GM12878 (cell line): ENCODE measurements at places on chromosomes 2 and 18.

DNA sequence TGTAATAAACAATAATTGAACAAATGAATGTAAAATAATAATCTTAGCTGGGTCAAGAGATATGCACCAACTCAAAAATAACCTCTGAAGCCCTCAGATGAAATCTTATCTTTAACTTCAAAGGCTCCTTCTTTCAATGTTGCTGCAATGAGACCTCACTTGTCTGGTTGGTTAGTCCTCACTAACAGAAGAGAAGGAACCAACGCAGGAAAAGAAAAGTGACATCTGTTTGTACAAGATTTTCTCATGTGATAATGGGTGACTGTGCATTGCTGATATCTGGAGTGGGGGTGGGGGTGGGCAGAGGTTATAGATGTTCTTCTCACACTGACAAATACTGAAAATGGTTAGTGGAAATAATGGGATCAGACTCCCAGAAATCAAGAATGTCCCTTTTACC lies 2.6 kb downstream of the SCN7A start:
- no peak for DNase-seq

GRCh38 chr2:69828938-69829255 lies 563 bp upstream of the GMCL1 start:
- no peak for DNase-seq

- no peak for DNase-seq
These were observed 51.8 kb upstream of the GPR75 start for GRCh38 chr2:53911434-53912189.

GRCh38 chr2:21289989-21290388 lies 166.2 kb downstream of the TDRD15 start:
- DNase-seq, result no peak

DNA sequence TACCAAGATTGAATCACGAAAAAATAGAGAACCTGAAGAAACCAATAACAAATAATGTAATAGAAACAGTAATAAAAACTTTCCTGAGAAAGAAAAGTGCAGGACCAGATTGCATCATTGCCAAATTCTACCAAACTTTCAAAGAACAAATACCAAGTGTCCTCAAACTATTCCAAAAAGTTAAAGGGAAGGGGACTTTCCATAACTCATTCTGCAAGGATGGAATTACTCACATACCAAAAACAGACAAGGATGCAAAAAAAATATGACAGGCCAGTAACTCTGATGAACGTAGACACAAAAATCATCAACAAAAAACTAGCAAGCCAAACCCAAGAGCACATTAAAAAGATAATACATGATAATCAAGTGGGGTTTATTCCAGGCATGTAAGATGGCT lies 172.3 kb upstream of the SLC35G4 start:
- DNase-seq, result no peak

DNA sequence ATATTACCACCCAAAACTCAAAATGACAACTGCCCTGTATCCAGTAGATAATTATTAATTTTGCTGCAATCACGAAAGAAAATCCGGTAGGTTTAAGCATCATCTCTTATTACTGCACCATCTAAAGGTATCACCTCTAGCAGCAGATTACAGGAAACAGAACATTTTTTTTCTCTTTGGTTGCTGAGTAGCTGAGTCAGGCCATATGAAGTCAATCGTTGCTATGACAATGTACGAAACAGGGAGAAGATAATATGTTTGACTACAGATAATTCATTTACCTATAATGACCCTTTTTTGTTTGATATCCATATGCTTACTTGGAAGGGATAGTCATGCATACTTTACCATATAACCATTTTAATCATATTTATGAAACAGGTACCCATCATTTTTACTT lies 831.6 kb upstream of the CHAC2 start:
- DNase-seq, result no peak

GRCh38 chr2:230042195-230042594 lies 26.5 kb downstream of the SLC16A14 start:
- DNase-seq, result no peak

DNA sequence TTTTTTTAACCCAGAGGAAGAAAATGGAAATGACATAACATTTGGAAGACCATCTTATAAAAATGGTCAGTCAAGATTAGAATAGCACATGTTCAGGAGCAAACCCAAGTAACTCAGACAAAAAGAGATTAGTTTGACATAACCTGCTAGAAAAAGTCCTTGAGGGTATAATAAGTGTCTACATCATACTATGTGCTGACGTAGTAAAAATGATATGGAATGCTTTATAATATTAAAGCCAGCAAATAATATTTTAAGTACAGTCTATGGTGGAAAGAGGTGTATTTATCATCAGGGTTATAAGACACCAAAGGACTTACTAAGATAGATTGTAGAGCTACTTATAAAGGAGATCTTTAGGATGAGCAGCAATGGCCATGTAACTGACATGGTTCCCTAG lies 169.0 kb downstream of the LTBP1 start:
- no peak for DNase-seq

GRCh38 chr2:209476367-209477208 lies 52.7 kb downstream of the MAP2 start:
- DNase-seq, result no peak

DNA sequence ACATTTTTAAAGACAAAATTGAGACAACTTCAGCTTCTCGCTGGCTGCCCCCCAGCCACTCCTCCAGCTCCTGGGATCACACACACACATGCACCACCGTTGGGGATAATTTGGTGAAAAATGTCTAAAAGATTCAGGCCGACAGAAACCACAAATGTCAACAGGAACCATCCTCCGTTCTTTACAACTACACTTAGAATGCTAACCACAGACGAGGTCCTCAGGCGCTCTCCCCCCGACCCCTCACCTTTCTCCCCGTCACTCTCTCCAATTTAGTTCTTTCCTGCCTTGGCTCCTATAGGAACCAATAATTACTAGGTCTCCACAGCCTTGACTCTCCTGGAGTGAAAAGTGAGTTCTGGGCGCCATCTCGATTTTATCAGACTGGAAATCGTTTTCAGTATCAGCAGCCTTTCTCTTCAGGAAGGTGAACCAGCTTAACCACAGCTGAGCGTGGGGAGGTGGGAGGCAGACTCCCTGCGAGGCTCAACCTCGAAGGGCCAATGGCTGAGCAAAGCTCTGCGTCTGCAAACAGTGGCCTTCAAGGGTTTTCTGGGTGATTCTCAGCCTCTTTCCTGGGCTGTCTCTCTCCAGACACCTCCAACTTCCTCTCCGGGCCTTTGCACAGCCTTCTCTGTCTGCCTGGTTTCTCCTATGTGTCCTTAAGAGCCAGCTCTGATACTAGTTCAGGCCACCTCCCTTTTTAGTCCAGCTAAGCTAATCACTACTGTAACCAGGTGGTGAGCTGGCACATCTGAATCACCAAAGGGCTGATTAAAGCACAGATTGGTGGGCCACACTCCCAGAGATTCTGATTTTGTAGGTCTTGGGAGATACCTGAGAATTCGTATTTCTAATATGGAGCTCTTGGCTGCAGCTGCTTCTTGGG lies 115.7 kb upstream of the COPS8 start:
- no peak for DNase-seq

DNA sequence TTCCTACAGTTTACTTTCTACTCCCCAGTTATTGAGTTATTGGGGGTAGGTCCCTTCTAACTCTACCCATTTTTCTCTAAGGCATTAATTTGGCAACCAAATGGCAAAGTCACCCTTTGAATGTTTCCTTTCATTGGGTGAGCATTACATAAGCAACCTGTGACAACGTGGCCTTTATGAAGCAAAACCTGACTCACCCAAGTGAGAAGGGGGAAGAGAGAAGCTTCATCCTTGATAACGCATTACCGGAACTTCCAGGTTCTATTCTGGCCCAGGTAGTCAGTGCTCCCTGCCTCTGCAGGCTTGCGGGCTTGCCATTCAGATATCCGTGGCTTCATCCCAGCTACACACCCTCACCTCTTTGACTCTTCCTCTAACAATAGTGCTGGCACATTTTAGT lies 39.1 kb upstream of the FAM124B start:
- no peak for DNase-seq

DNA sequence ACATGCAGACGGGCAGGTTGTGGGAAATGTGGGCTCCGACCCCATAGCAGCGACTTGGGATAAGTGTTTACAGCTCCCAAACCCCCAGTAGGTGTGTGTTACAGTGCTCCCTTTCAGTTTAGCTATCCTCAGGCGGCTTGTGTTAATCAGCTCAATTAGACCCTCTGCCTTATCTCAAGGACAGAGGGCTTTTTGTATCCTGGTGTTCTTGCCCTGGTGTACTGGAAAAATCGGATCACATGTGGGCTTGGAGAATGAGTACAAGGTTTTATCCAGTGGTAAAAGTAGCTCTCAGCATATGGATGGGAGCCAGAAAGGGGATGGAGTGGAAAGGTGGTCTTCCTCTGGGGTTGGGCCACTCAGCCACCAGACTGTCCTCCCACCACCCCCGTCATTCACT lies 264.7 kb upstream of the SYT4 start:
- DNase-seq, result no peak

DNA sequence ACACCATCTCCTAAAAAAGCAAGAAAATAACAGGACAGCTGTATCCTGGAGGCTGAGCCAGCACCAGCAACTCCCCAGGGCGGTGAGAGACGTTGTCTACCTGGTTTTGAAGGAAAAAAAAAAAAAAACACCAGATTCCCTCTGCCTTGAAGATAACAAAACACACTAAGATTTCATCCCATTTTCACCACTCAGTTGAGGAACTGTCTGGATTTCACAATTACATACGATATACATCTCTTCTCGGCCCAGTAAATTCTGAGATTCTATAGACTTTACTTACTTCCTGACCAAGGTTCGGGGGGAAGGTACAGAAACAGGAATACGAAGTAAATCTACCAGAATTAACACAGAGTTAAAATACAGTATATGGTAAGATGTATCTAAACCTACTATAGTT lies 8.5 kb downstream of the ZNF516 start:
- no peak for DNase-seq

DNA sequence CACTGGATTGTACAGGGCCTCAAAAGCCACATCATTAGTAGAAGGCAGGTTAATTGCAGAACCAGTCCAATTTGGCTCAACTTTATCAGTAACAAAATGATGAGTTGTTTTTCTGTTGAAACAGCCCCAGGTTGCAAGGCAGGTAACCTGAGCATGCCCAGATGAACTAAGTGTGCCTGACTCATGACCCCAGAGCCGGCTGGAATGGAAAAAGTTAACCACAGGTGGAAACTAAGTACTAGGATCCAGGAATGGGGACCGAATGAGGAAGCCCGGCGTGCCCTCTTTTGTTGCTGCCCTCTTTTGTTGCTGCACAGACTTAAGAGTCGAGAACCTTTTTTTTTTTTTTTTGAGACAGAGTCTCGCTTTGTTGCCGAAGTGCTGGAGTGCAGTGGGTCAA lies 79.5 kb upstream of the YWHAQ start:
- no peak for DNase-seq

DNA sequence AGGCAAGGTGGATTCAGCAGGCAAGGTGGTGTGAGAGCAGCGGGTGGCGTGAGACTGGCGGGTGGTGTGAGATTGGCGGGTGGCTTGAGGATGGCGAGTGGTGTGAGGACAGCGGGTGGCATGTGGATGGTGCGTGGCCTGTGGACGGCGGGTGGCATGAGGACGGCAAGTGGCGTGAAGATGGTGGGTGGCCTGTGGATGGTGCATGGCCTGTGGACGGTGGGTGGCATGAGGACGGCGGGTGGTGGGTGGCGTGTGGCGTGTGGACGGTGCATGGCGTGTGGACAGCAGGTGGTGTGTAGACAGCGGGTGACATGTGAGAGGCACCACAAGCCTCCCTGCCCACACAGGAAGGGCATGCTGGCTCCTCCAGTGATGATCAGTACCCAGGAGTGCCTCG lies 186.9 kb upstream of the SALL3 start:
- no peak for DNase-seq

GRCh38 chr2:64996871-64997307 lies 7.7 kb downstream of the SLC1A4 start:
- no peak for DNase-seq

- no peak for DNase-seq
These were observed 15.4 kb upstream of the STAT4 start for GRCh38 chr2:191166111-191166755.

- no peak for DNase-seq
These were observed 47.1 kb downstream of the DDX1 start for GRCh38 chr2:15638720-15639119.

GRCh38 chr2:119753930-119754321 lies 5.8 kb upstream of the PTPN4 start:
- no peak for DNase-seq

- no peak for DNase-seq
These were observed 16.4 kb upstream of the MAP3K20 start for GRCh38 chr2:173059292-173059691.

DNA sequence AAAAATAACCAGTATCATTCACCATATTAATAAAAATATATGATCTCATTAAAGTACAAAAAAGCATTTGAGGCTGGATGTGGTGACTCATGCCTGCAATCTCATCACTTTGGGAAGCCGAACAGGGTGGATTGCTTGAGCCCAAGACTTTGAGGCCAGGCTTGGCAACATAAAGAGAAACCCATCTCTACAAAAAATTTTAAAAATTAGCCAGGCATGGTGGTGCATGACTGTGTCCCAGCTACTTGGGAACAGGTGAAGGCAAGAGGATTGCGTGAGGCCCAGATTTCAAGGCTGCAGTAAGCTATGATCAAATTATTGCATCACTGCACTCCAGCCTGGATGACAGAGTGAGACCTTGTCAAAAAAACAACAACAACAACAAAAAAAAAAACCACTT lies 75.9 kb downstream of the RAD51AP2 start:
- no peak for DNase-seq

- no peak for DNase-seq
These were observed 33.1 kb upstream of the REG3G start for GRCh38 chr2:78992451-78992806.

DNA sequence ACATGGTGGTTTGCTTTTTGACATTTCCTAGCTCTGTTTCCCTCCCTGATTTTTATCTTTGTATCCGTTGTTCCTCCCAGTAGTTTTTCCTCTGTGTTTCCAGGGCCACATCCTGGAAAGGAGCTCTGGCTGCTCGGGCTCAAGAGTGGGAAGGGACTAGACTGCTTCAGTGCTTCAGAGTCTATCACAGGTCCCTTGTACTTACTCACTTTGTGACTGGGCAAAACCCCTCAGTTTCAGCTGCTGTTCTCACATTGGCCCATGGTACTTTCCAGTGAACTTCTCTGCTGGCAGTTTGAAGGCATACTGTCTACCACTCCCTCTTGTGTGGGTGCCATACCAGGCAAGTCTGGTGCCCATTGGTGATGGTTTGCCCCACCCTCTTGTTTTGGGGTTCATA lies 7.5 kb upstream of the STAMBP start:
- DNase-seq, result peak; percentile 75

GRCh38 chr2:235855011-235855410 lies 313.2 kb downstream of the GBX2 start:
- DNase-seq, result no peak

DNA sequence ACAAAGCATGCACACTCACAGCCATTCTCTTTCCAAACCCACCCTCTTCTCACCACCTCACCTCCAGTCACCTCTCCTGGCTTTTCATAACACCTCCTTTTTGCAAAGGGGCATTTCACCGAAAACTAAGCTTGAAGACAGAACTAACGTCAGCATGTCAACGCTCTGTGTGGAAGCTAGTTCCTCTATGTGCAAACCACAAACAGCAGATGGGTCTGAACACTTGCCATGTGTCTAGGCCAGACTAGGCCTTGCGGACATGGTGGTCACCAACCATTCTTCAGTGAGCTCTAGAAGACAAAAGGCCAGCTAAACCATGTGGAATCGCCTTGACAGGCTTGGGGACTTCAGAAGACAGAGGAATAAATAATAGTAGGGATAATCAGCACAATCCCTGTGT lies 148.5 kb downstream of the TXNL1 start:
- DNase-seq, result no peak
